Amniotic epithelial cell (primary cell): ENCODE measurements at places on chromosomes 7 and 10.

GRCh38 chr10:95303950-95304349, 13.1 kb upstream of the PDLIM1 start:
- DNase-seq: no peak

- no peak for DNase-seq
Observed at GRCh38 chr10:71517298-71518169, 120.8 kb downstream of the CDH23 start.

- DNase-seq: no peak
Observed at GRCh38 chr10:84166620-84167288, 6.8 kb upstream of the GPR15LG start.

DNA sequence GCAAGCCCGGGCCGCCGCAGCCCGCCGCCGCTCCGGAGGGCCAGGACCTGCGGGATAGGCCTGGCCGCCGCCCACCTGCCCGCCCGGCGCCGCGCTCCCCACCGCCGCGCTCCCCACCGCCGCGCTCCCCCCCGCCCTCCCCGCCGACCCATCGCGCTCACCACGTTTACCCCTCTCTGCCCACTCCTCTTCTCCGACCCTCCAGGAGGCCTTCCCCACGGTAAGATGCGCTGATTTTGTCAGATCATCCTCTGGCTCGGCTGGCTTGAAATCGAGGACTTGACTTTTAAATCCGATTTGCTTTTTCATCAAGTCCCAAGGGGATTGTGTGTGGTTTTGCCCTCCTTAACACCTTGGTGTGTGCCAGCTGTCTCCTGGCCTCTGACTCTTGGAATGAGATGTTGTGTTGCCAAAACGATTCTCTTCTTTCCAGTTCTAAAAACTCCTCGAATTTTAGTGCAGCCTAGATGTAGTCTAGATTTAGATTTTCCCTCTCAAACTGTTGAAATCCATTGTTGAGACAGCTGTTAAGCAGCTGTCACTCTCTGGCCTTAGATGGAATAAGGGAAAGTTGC, 738 bp downstream of the POM121 start:
- DNase-seq: no peak

GRCh38 chr10:46050941-46051623, 5.0 kb upstream of the MSMB start:
- DNase-seq: no peak

DNA sequence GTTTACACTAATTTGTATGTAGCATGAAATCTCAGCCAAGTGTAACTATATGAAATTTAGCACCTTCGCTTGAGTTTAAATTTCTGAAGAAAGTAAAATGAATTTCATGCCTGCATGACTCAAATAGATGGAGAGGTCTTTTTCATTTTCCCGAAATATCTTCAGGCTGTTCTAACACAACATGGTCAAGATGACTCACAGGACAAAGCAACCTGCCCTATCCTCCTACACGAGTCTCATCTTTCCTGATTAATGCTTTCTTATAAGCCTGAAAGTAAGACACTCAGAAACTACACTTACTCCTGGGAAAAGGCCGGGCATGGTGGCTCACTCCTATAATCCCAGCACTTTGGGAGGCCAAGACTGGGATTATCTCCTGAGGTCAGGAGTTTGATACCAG, 41.2 kb downstream of the CH25H start:
- DNase-seq: peak; percentile 53

- DNase-seq: no peak
Observed at GRCh38 chr10:124465777-124466488, 4.3 kb downstream of the LHPP start.

GRCh38 chr10:133356549-133357284, 1.1 kb downstream of the FUOM start:
- no peak for DNase-seq

GRCh38 chr10:87095236-87095945, 385 bp downstream of the SHLD2 start:
- peak; percentile 88 for DNase-seq

DNA sequence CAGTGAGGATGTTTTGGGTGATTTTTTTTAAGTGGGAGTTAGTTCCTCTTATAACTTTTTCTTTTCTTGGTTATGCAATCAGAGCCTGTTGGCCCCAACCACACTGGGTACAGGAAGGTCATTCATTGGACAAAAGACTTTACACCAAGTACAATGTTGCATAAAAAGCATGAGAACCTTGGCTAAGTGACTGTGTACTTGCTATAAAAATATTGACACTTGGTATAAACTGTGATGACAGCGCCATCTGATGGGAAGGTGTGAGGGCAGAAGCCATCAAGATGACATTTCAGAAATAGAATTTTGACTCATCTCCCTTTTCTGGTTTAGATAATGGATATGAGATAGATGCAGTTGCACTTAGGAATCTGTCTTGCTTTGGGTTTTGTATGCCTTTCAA, 126.4 kb upstream of the CCDC6 start:
- DNase-seq: peak; percentile 84

DNA sequence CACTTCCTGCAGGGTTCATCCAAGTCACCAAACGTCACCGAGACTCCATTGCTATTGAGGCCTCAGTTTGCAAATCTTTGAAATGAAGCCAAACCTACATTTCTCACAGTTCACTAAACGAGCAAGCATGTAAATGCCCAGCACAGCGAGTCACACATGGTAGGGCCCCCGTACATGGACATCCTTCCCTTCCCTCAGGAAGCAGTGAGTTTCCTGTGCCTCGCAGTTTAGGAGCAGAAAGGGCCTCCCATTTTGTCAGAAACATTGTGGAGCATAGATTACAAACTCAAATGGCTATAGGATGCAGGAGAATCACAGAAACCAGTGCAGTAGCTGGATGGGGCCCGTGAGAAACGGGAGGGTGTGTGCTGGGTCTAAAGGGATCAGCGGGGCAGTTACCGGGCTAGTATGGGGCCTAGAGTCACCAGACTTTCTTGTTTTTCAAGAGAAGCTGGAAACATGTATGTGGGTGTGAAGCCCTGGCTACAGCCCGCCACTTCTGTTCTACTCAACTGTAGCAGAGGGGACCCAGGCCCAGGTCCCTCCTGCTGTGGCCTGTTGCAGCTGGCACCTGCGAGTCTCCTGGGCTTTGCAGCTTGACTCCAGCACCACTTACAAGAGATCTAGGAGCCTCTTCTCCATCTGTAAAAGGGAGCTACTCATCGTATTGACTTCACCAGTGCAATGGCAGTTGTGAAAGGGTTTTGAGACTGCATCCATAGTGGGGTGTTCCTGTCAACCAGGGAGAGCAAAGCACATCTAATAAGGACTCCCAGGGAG, 14.2 kb upstream of the SLC18A3 start:
- DNase-seq: no peak

DNA sequence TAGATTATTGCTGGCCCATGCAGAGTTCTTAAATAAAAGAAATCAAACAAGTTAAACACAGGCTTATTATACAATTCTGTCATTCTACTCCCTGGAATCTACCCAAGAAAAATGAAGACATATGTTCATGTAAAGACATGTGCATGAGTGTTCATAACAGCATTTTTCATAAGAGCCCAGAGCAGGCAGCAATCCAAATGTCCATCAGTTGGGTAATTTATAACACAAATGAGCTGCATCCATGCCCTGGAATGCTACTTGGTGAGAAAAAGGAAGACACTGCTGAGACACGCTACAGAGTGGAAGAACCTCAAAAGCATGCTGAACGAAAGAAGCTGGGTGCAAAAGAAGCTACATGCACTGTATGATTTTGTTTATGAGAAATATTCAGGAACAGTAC, 342.6 kb downstream of the TCERG1L start:
- no peak for DNase-seq

DNA sequence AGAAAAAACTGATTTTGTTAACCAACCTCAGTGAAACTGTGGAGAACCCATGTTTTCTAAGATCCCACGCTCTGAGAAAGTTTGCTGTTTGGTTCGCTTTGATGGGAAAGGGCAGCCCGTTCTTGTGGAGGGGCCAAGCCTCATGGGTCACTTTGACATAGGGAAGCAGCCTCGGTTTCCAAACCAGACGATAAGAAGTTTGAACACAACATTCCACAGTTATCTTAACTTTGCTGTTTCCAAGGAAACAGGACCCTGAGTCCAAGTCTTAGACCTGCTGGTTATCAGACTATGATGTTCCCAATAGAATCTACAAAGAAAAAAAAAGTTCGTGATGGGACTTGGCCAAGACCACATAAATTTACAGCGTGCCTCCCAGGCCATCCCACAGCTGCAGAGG, 182.3 kb downstream of the NRP1 start:
- DNase-seq: peak; percentile 40

DNA sequence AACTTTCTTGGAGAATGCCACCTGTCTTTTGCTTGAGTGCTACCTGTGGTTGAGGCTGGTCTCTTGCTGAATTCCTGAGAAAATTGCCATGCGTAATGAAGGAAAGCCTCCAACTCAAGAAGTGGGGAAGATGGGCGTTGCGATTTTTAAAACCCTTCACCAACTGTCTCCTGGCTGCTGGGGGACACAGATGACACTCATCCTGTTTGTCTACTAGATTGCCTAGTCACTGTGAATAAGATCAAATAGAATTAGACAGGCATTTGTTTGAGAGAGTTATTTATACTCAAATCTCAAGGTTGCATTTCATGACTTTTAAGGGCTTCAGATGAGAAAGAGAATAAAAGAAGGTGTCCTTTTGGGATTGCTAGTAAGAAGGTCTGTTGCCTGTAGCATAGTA, 84.3 kb upstream of the MTPN start:
- DNase-seq: no peak

GRCh38 chr10:124090601-124091209, 2.7 kb downstream of the CHST15 start:
- no peak for DNase-seq

- no peak for DNase-seq
Observed at GRCh38 chr10:83724471-83725241, 414.7 kb upstream of the GHITM start.

DNA sequence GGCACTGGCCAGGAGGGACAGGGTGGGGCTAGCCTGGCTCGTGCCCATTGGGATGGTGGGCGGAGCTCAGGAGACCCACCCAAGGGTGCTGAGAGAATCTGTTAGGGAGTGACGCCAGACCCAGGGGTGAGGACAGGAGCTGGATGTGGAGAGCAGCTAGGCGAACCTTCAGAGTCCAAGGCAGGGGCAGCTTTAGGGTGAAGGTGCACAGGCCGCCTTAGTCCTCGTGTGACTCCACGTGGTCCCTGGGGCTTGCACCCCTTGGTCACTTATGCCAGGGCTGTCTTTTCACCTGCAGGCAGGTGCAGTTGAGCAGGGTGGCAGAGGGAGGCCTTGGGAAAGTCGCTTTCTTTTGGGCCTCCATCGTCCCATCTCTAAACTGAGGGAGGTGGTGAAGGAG, 4.3 kb downstream of the RAMP3 start:
- DNase-seq: no peak
